ENCODE measurements at places on chromosomes 13 and 19.

GRCh38 chr13:95677564-95678266 is 776 bp downstream of the DNAJC3 start:
- H3K27me3 ChIP-seq, result peaks cover 4% of the 10 kb centered on the region
- H3K36me3 ChIP-seq, result no peaks in the 10 kb centered on the region
- H3K27ac ChIP-seq, result peak overlapping the region; percentile 83
- H3K4me1 ChIP-seq, result peaks cover 87% of the 10 kb centered on the region

GRCh38 chr13:46662690-46663089 is 109.7 kb downstream of the LRCH1 start:
- H3K27ac ChIP-seq, result peak overlapping the region; percentile 10
- H3K4me1 ChIP-seq, result peaks cover 62% of the 10 kb centered on the region
- no peaks in the 10 kb centered on the region for H3K27me3 ChIP-seq
- no peak for DNase-seq
- H3K4me3 ChIP-seq, result no peak overlapping the region
- H3K36me3 ChIP-seq, result no peaks in the 10 kb centered on the region

- H3K27ac ChIP-seq, result peak overlapping the region; percentile 87
- H3K4me3 ChIP-seq, result peak overlapping the region; percentile 87
- peaks cover 20% of the 10 kb centered on the region for H3K4me1 ChIP-seq
Measured at GRCh38 chr13:23889615-23890607, 711 bp upstream of the MIPEP start.

DNA sequence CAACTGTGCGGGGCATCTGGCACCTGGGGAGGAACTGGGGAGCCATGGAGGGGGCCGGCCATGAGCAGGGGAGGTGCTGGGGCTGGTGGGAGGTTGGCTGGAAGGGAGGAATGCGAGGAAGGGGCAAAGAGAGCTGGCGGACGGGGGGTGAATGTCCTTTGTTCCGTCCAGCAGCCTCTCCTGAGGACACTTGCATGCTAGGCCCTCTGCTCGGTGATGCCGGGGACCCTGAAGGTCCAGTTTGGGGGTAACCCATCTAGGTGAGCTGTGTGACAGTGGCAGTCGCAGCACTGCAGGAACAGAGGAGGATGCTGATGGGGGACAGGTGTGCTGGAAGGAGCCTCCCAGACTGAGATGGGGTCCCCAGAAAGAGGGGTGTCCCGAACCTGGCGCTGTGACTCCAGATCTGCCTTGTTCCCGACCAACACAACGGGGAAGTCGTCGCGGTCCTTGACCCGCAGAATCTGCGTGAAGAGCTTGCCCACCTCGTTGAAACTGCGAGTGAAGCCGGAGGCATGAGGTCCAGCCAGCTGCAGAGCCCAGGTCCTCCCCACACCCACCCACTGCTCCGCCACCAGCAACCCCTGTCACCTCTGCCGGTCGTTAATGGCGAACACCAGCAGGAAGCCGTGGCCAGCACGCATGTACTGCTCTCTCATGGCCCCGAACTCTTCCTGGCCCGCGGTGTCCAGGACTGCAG is 3.6 kb downstream of the RRAS start:
- no peaks in the 10 kb centered on the region for H3K27me3 ChIP-seq
- H3K4me3 ChIP-seq, result no peak overlapping the region
- DNase-seq, result no peak
- H3K27ac ChIP-seq, result no peak overlapping the region
- H3K36me3 ChIP-seq, result no peaks in the 10 kb centered on the region

Measured in immature natural killer cell (primary cell).